ENCODE measurements at places on chromosomes 3 and 15.
A peak's percentile ranks its signal among the peaks of the same experiment; 100 is the strongest.

GRCh38 chr15:33293713-33294334 is 16.9 kb upstream of the RYR3 start:
- no peak for DNase-seq

- no peak for DNase-seq
These were observed 75.7 kb upstream of the SLC4A7 start for GRCh38 chr3:27559835-27560234.

- DNase-seq = no peak
These were observed 14.6 kb upstream of the PPP2R3A start for GRCh38 chr3:135950941-135951340.

DNA sequence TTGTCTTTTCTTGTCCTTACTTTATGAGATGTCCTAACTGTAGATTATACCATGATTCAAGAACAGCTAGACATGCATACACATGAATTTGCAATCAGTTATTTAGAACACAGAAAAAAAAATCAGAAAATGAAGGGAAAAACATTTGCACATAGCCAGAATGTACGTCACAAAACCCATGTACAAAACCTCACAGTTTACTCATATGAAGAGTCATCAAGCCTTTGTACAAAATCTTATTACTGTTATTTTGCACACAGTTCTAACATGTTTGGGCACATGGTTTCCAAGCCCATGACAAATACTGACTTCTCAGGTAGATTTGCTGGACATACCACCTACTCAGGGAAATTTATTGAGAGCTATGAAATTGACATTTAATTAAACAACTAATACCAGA is 48.2 kb downstream of the MAP3K13 start:
- no peak for DNase-seq

GRCh38 chr3:149955449-149955848 is 15.2 kb downstream of the PFN2 start:
- DNase-seq = no peak

DNA sequence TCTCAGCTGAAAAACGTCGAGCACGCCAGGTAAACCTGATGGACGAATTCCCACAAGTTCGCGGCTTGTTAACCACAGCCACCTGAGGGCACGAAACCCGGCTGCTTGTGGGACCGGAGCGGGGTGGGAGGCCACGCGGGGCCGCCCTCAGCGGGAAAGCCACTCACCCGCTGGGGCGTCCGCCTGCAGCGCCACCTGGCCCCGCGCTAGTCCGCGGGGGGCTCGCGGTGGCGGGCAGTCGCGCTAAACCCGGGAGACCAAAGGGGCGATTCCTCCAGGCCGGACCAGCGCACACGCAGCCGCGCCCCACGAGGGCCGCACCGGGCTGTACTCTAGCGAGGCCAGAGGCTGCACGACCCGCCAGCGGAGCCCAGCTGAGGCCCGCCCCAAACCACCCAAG is 15.7 kb upstream of the CFAP161 start:
- no peak for DNase-seq

DNA sequence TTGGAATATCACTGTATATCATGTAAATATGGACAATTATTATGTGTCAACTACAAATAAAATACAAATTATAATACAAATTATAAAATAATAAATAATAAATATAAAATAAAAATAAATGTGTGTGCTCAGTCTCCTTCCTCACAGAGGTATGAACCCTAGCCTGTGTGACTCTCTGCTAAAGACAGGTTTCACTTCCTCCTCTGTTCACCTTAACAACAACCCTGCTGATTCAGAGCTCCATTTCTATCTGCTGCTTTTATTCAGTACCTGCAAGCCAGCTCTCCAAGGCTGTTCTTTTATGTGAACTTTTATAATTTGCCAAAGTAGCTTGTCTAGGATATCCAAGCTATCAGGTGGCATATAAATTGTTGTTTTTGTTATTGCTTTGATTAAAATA is 610.7 kb upstream of the GRM7 start:
- DNase-seq = no peak

DNA sequence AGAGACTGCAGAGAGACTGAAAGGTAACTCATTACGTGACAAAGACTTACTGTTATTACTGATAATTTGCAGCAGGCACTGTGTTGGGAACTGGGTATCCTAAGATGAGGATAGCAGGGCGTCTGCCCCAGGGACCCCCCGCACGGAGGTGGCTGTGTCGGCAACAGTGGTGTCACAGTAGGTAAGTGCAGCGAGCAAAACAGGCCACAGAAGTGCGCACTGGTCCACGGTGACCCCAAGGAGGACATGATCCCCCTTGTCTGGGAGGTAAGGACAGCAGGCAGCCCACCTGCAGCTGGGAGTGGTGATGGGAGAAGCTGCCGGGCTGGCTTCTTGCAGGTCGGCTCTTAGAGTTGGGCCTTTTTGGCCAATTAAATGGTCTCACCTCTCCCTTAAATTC is 82.9 kb downstream of the FAM43A start:
- DNase-seq = no peak

GRCh38 chr3:59469948-59470723 is 420.3 kb upstream of the CFAP20DC start:
- peak; percentile 16 for DNase-seq

DNA sequence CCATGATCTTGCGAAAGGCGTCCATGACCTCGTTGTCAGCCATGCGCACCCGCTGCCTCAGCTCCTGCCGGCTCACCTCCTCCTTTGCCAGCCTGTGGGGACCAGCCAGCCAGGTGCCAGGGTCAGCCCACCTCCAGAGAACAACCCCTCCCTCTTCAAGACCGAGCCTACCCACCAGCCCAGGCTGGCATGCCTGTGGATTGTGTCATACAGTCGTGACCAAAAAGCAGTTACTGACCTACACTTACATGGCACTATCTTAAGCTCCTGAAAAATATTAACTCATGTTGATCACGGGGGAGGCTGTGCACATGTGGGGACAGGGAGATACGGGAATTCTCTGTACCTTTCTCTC is 10.7 kb upstream of the CAMK1 start:
- DNase-seq = no peak

DNA sequence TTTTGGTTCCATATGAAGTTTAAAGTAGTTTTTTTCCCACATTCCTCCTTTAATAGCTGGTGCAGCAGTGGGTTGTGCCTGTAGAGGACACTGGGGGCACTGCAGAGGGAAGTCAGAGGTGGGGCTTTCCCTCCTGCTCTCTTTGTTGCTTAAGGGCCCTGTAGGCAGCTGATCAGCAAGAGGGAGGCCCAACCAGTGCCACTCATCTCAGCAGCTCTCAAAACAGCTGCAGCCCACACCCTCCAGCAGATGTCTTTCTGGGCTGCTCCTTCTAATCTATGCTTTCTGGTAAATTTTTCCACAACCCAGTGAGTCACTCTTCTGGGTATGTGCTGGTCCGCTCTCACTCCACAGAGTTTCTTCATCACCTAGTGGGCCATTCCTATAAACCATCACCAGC is 263.8 kb downstream of the FEZF2 start:
- DNase-seq = peak; percentile 94

DNA sequence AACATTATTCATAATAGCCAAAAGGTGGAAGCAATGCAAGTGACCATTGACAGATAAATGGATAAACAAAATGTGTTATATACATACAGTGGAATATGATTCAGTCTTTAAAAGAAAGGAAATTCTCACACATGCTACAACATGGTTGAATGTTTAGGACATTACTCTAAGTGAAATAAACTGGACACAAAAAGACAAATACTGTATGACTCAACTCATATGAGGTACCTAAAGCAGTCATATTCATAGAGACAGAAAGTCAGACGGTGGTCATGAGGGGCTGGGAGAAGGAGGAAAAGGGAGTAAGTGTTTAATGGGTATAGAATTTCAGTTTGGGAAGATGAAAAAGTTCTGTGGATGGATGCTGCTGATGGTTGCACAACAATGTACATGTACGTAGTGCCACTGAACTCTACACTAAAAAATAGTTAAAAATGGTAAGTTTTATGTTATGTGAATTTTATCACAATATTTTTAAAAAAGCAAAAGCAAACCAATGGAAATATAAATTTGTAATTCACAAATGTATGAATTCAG is 5.3 kb downstream of the TXNRD3 start:
- DNase-seq = no peak

GRCh38 chr3:126911162-126912026 is 71.5 kb upstream of the PLXNA1 start:
- DNase-seq = peak; percentile 98

DNA sequence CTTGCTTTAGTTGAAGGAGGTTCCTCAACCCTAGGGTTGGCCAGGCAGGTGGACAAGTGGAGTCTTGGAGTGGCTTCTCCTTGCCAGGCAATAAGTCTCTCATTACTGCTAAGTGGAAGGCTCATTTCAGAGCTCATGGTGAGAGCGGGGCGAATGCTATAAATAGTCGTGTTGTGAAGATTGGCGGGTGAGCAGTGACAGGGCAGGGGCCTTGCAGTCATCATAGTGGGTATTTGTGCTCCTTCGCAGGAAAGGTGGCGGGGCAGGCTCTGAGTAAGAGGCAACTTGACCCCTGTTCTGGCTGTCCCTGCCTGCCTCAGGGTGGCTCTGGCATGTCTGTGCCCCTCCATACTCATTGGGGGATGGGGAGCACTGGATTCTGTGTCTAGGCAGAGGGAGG is 8.7 kb upstream of the GRM2 start:
- DNase-seq = no peak

- DNase-seq = peak; percentile 98
These were observed 34.9 kb upstream of the TIMP4 start for GRCh38 chr3:12193485-12194165.

- no peak for DNase-seq
These were observed 13.1 kb upstream of the KY start for GRCh38 chr3:134663721-134664456.

GRCh38 chr3:120341658-120342346 is 7.4 kb downstream of the LRRC58 start:
- DNase-seq = no peak

GRCh38 chr3:121748680-121749275 is 763 bp downstream of the GOLGB1 start:
- DNase-seq = no peak

DNA sequence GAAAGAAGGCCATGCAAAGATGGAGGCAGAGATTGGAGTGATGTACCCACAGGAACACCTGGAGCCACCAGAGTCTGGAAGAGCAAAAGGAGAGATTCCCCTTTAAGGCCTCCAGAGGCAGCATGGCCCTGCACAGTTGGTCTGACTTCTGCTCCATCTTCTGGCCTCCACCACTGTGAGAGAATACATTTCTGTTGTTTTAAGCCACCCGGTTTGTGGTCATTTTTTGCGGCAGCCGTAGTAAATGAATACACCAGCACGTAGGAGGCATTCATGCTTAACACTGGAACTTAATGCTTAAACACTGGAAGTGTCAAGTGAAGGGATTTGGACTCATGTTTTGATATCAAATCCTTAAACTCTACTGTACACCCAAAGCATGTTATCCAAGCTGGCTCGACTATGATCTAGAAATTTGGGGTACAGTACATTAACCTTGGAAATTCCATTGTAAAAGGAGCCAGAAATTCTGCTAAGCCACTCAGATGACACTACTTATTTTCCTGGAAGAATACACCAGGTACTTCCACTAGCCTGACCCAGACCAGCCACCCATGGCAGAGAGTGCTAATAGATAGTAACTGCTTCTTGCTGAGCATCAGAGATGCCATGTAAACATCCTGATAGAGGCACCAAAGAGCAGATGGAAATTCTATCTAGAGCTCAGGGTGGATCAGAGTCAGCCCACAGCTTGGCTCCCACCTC is 190.9 kb downstream of the ADAMTS9 start:
- no peak for DNase-seq

GRCh38 chr15:70234256-70234905 is 136.7 kb upstream of the TLE3 start:
- DNase-seq = peak; percentile 16

DNA sequence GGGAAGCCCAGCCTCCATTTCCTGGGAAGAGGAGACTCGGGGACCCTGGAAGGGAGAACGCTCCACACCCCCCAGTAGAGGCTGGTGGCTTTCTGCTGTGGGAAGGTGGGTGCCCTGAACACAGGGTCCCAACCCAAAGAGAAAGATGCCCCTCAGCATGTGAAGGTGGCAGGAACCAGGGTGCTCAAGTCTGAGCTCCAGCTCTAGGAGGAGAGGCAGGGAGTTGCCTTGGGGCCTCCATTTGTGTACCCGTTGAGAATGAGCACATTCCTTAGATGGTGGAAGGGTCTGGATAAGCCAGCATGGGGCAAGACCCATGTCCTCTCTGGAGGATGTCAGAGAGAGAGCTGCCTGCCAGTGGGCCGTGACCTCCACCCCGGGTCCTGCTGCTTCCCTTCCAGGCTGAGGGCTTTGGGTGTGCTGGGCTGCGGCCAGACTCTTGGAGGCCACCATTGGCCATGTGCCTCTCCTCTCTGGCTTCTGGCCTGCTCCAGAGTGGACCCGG is 212.4 kb downstream of the TBC1D2B start:
- no peak for DNase-seq

- no peak for DNase-seq
These were observed 24.4 kb upstream of the TP63 start for GRCh38 chr3:189606774-189607173.

GRCh38 chr15:90939756-90940155 is 4.7 kb downstream of the UNC45A start:
- no peak for DNase-seq

- no peak for DNase-seq
These were observed 112.0 kb downstream of the FAM43A start for GRCh38 chr3:194797555-194798250.

DNA sequence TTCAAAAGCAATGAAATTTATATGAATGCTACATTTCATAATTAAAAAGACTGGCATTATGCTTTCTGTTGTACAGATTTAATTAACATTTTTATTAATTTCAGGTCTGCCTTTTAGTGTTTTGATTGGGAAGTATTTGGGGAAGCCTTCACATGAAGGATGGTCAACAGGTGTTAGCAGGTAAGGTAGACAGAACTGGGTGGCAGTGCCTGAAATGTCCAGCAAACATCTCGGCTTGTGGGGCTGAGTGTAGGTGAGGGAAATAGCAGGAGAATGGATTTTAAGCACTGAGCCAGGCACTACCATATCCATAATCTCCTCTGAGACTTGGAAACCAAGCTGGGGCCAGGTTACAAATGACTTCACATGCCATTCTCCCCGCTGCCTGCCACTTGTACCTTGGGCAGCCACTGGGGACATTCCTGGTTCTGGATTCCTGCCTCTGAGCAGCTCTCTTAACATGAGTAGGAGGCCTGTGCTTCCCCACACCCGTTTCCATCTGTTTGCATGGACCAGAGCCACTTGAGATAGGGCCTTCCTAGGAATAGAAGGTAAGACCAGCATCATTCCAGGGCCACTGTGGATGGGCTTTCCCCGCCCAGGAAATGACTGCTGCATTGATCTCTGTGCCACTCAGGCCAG is 125.9 kb upstream of the HES1 start:
- no peak for DNase-seq

DNA sequence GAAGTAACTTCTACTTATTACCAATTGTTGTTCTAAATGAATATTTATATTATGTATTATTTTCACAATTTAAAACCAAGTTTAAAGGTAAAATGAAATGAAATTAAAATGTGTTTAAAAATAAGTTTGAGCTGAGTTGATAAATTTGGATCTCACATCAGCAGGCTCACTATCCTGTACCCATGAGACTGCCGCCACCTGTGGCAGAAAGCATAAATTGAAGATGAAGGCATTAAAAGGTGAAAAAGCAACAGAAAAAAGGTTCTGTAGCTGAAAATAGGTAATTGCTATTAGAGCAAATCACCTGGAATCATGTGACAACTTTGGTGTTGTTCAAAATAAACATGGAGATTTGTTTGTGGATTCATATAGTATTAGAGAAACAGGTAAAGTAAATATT is 133.0 kb upstream of the CADM2 start:
- DNase-seq = no peak
